ENCODE measurements at places on chromosomes 13 and 19.

- no peak for DNase-seq
Observed at GRCh38 chr19:49954933-49955332, 6.0 kb downstream of the SIGLEC11 start.

GRCh38 chr19:22331521-22331920 lies 45.3 kb downstream of the ZNF729 start:
- DNase-seq = no peak

GRCh38 chr13:93259527-93260080 lies 33.0 kb downstream of the GPC6 start:
- DNase-seq = no peak

GRCh38 chr19:33194886-33195644 lies 935 bp downstream of the LRP3 start:
- DNase-seq = no peak
